ENCODE measurements at places on chromosomes 5 and 9.

DNA sequence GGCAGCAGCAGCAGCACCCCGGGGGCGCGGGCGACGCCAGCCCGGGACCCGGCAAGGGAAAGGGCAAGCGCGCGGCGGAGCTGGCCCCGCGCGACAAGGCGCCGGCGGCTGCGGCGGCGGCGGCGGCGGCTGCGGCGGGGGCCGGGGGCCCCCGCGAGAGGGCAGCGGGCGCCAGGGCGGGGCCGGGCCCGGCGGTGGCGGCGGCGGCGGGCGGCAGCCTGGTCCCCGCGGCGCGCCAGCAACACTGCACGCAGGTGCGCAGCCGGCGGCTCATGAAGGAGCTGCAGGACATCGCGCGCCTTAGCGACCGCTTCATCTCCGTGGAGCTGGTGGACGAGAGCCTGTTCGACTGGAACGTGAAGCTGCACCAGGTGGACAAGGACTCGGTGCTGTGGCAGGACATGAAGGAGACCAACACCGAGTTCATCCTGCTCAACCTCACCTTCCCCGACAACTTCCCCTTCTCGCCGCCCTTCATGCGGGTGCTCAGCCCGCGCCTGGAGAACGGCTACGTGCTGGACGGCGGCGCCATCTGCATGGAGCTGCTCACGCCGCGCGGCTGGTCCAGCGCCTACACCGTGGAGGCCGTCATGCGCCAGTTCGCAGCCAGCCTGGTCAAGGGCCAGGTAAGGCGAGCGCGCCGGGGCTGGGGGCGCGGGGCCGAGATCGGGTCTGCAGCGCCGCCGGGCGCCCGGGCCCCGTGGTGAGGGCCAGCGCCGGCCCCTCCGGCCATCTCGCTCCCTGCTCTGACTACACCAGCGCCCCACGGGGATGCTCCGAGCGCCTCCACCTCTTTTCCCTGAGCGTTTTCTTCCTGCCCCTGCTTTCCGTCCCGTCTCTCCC lies at the start of gene UBE2QL1:
Gene UBE2QL1, plus strand, starts transcription at position 238 of the 843 bp plus-strand sequence. Its CDS starts 35 bp downstream, at position 273.
- no peak for DNase-seq

DNA sequence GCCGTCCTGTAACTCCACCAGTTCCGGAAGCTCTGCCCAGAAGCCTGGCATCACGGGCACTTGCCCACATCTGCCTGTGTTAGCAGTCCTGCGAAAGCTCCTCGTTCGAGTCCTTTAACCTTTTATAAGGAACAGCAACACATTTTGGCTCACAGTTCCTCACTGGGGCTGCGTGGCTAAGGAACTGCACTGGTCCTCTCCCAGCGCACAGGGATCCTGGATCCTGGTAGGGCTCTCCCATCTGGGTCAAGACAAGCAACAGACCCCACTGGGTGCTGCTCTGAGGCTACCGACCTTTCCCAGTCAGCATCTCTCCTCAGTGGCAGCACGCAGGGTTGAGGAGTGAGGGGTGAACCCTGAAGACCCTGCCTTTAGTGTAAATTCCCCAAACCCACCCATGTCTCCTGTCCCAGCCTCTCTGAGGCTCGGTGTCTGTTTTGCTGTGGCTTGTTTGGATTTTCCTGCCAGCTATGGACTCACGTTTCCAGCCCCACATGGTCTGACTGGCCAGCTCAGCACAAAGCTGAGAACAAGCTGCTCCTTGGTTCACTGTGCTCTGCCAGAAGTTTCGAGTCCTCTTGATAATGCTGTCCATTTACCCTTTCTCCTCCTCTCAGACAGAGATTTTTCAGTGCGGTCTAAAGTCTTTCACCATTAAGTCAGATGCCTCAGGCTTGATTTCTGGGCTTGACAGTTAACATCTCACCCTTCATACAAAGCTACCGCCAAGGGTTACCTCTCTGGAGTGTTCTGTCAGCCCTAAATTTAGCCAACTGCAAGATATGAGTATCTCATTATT lies 80.0 kb downstream of the AK8 start:
- DNase-seq, result no peak

DNA sequence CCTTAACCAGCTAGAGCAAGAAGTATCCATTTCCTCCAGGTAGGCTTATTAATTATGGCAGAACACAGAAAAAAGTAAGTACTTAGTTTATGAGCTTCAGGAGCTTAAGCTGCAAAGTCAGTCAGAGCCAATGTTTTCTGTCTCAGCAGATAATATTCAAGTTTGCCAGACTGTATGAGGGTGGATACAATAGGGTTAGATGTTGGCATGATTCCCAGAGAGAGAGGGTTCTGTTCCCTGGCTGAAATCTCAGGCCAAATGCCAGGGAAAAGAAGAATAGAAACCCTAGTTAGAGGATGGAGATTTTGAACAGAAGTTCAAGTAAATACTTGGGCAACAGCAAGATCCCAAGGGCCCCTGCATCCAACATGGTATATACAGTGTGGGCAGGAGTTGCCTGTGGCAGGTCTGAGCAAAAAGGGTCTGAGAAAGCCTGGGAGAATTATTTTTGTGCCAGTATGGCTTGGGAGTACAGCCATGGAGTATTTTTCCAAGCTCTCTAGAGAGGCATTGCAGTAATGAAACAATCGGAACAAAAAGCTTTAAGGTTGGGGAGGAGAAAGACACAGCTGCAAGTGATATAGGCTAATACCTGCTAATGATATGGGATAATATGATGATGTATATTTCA lies 31.0 kb upstream of the ISOC1 start:
- DNase-seq, result no peak

GRCh38 chr5:140142246-140142645 lies 16.5 kb downstream of the IGIP start:
- no peak for DNase-seq

- no peak for DNase-seq
These were observed 616 bp downstream of the ABL1 start for GRCh38 chr9:130835441-130836298.

DNA sequence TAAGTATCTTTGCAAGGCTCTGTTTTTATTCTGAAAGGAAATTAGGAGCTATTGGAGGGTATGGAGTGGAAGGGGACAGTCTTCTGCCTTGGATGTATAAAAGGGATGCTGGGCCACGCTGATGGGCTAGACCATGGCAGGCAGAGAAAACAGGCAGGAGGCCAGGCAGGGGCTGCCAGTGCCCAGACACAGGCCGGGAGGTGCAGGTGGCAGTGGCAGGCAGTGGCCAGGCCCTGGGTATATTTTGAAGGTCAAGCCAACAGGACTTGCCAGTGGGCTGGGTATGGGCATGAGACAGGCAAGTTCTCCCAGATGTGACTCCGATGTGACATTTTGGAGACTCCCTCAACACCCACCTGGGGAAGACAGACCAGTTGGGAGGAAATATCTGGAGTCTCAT lies 131.9 kb downstream of the KCNIP1 start:
- no peak for DNase-seq

GRCh38 chr9:32117291-32117690 lies 267.2 kb upstream of the ACO1 start:
- no peak for DNase-seq

DNA sequence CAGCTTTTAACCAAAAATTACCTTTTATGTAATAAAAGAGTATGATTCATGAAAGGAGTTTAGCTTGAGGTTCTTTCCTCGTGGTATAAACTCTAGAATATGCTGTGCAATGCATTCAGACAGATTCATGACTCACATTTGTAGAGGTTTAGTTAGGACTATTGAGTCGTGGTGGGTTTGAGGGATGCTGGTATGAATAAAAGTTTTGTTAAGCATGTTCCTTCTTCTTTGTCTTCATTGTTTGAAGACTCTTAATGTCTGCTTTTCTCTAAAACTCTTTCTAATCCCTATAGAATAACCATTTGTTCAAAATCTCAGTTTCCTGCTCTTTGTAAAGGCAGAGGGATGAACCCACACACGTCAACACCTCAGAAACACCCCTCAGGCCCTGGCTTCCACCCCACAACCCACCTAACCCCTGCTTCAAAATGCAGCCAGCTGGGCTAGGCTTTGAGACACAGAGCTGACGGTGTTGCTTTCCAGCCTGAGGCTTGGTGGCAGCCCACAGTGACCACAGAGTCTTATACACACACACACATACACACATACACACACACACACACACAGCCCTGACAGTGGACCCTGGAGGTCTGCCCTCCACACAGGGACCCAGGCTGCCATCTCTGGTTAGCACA lies 69.0 kb upstream of the IRX1 start:
- no peak for DNase-seq

GRCh38 chr5:96714450-96714849 lies 52.3 kb downstream of the CAST start:
- no peak for DNase-seq

- DNase-seq, result no peak
These were observed 630.6 kb downstream of the TLE1 start for GRCh38 chr9:81058782-81059181.

- DNase-seq, result peak; percentile 9
These were observed 3.2 kb downstream of the SH3PXD2B start for GRCh38 chr5:172450861-172451695.

GRCh38 chr9:122827761-122828093 lies 661 bp downstream of the PDCL start:
- DNase-seq, result no peak

DNA sequence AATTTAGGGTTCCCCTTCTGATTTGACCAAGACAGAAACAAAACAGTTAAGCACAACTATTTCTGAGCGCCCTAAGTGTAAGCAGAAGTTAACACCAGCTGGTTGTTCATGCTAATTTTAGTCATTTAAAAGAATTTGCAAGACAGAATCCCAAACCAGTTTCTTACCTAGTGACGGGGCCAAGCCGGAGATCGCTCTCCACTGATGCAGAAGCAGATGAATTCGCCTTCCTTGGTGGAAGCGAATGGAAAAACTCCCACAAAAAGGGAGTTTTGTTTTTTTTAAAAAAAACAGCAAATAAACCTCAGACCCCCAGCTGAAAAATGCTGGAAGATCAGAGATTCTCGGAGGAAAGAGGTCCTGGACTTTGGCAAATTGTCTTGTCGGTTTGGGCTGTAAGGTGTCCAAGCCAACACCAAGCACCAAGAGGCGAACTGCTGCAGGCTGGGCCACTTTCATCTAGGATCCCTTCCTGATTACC lies 47.4 kb upstream of the GLDC start:
- no peak for DNase-seq

- no peak for DNase-seq
These were observed 44.1 kb downstream of the ZCCHC9 start for GRCh38 chr5:81345411-81346003.

- DNase-seq, result no peak
These were observed 21.3 kb downstream of the NIPAL4 start for GRCh38 chr5:157481265-157481664.

DNA sequence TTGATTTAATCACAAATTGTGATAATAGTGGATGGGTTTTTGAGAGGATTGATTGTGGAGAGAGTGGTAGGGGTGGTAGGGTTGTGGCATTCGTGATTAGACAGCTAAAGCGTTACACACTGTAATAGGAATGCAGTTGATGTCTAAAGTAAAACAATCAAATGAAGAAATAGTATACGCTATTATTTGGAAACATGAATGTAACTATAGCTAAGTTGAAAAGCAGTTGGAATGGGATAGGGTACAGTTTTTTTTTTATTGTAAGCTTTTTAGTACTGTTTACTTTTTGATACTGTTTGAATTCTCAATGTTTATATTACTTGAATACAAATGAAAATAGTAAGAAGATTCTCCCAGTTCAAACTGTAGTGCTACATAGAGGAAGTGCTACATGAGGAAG lies 51.8 kb downstream of the RANBP17 start:
- DNase-seq, result no peak

DNA sequence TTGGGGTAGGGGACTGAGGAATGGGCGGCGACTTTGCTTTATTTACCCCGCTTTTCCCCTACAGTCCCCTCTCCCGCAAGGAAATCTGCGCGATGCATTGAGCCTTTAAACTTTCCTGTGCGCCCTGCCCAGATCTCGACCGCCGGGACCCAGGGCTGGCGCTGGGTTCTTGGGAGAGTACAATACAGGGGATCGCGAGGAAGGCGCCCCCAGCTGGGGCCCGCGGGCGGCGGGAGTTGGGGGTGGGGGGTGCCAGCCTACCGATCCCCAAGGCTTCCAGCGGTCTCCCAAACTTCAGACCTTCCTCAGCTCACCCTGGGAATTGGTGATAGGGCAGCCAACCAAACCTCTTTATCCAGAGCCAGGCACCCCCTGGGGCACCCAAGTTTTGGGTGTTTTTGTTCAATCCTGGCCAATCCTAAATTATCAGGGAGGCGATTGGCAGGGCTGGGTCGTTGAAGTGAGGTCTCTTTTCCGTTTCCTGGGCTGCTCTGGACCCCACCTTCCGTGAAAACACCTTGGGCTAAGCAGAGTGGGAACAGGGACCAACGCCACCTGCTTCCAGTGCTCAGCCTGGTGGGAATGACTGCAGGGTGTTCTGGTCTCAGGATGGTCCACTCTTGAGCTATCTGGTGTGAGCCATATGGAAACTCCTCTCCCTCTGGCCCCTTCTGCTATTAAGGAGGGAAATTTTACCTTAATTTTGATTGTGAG lies 51.4 kb upstream of the DAB2IP start:
- no peak for DNase-seq

- DNase-seq, result no peak
These were observed 9.4 kb downstream of the NR6A1 start for GRCh38 chr9:124761710-124762109.

DNA sequence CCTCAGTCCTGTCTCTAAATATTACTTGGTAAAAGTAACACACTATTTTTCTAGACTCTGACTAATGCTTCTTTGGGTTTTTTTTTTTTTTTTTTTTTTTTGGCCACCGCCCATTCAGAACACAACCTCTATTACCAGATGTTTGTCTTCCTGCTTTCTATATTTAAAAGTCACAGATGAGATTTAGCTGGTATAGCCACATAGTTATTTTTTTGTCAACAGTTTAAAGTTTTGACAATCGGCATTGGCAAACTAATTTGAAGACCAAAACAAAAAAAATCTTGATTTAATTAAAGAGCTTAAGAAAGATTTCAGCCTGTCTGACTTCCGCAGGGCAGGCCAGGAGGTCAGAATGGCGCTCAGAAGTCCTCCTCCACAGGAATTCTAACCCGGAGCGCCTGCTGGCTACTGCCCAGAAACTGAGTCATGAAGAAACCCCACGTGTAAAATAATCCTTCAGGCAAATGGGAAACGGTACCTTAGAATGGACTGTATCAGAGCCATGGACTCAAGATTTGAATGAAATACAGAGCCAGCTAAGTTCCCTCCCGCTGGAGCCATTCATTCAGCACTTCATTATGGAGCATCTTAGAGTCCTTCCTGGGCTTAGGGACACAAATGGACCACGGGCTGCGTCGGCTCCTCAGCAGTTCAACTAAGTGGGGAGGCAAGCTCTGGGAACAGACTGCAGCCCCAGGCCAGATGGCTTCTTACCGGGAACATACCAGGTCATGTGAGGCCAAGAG lies 55.6 kb downstream of the PTPDC1 start:
- no peak for DNase-seq

- no peak for DNase-seq
These were observed 158.8 kb downstream of the CRB2 start for GRCh38 chr9:123514766-123515165.

Data from activated CD4-positive, CD25-positive, alpha-beta regulatory T cell treated with anti-CD3 and anti-CD28 coated beads, Interleukin-2, amount 50 U/mL, for 16 hours (primary cell).